NCI-H2081 (cell line): ENCODE measurements at places on chromosomes 4 and X.

GRCh38 chr4:158544141-158544540 lies 22.5 kb downstream of the RXFP1 start:
- DNase-seq: no peak

GRCh38 chr4:12360391-12360790 lies 931.7 kb upstream of the HS3ST1 start:
- DNase-seq: no peak

DNA sequence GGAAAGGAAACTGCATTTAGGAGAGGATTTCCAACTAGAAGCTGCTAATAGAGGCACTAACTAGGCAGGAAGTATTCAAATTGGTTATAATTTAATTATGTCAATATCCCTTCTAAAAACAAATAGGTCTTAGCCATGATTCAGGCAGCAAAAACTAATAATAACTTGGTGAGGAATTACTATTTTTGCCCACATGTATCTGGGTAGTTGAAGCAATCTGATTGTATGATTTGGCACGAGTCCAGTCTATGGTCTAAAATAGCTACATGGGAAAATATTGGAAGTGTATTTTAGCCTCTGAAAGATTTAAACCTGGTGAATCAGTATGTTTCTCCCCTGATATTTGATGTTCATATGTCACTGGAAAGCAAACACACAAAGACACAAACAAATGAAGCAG lies 62.2 kb downstream of the MFAP3L start:
- DNase-seq: no peak

DNA sequence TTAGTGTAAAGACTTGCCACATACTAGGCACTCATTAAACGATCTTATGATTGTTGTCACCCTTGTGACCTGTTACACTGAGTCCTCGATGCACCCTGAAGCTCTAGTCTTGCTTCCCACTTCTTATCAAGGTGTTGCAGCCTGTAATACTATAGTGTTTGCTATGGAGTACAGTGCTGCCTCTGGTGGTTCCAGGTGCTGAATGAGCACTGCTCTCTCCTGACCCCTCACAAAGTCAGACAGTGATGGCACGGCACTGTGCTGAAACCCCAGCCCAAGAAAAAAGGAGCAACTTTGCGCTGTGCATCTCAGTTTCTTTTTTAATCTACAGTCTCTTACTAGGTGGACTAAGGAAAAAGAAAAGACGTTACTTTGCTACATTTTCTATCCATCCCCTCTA lies 106.3 kb downstream of the GC start:
- no peak for DNase-seq

- no peak for DNase-seq
Measured at GRCh38 chrX:15170927-15171326, 99.0 kb downstream of the ASB9 start.
